GOT3 (cell line): ENCODE measurements at places on chromosomes 4 and X.
A peak's percentile ranks its signal among the peaks of the same experiment; 100 is the strongest.

- DNase-seq = no peak
Observed at GRCh38 chrX:30593440-30594200, 16.1 kb upstream of the TASL start.

DNA sequence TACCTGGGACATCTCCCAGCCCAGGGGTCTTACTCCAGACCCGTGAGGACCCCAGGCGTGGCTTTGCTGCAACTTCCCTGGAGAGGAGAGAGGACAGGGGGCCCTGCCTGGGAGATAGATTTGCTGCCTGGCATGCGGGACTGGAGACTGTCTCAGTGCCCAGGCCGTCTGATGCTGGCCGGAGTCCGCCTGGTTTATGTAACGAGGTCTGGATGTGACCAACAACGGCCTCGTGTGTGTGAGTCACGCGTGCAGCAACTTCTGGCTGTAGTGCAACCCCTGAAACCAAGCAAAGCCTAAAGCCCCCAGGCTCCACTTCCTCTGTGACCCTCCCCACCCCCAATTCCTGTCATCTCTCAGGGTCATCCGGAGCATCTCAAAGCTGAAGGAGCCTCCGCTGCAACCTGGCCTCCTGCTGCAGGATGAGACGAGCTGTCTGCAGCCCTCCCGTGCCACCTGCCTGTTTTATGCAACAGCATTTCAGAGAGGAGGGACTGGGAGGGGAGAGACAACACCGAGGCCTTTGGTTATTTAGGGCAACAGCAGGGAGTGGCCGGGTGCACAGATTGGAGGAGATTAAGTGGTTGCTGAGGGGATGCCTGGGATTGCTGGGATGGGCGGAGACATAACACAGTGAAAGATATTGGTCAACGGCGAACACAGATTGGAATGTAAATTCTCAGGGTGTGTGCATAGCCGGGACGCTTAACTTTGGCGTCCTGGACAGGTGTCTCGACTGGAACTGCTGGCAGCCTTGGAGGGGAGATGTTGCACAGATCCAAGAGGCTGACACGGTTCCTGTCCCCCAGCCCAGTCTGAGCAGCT, 16.0 kb downstream of the XG start:
- DNase-seq = no peak

GRCh38 chr4:119939071-119939995, 127.3 kb downstream of the MAD2L1 start:
- DNase-seq = no peak

GRCh38 chr4:173573725-173574124, 43.7 kb upstream of the HAND2 start:
- DNase-seq = no peak

DNA sequence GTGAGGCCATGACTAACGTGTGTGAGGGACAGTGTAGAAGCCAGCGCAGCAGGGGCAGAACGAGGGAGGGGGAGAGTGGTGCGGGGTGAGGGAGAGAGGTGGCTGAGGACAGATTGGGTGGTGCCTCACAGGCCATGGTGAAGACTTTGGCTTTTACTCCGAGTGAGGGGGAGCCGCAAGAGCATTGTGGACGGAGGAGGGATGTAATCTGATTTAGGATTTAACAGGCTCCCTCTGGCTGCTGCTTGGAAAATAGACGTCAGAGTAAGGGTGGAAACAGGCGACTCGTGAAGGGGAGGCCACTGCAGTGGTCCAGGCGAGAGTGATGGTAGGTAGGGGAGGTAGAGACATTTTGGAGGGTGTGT, 13.0 kb downstream of the PPP1R3F start:
- DNase-seq = no peak

DNA sequence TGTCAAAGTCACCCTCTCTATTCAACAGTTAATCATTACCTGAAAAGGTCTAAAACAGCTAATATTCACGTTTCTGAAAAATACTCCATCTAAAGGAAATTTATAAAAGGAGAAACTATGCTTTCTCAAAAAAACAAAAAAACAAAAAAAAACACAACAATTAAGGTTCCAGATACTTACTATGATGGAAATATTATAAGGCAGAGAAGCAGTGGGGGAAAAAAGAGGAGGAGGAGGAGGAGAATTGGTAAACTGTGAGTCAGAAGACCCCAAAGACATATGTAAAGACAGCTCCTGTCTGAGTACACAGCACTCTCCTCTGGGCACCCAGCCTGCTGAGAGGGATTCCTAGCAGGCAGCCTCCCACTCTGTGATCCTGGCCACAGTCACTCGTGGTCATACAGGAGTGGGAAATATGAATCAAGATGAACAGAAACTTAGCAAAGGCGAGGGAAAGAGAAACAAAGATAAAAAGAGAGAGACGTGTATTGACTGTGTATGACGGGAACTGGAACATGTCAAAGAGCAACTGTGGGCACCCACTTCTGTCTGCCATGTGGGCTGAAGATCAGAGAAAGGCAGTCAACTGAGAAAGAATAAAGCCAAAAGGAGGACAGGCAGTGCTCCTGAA, 12.5 kb downstream of the KLHL15 start:
- no peak for DNase-seq

GRCh38 chrX:69357317-69357716, 146.8 kb upstream of the NALF2 start:
- DNase-seq = no peak

- DNase-seq = no peak
Observed at GRCh38 chr4:41349021-41349420, 92.3 kb downstream of the UCHL1 start.

DNA sequence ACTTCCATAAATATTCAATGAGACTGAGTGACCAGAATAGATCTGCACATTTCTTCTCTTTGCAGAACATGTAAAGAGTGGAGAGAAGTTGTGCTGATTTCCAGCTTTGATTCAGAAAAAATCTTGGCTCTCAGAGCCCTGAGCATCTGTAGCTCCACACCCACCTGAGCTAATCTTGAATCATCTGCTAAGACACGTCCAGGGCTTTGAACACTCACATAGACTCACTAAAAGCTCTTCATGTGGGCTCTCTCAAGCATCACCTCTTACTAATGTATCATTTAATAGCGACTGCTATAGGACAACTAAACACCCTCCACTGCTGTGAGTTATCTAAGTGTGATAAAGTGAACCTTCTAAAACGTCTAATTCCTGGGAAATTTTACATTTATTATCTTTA, 147.7 kb upstream of the GRIA3 start:
- DNase-seq = no peak

DNA sequence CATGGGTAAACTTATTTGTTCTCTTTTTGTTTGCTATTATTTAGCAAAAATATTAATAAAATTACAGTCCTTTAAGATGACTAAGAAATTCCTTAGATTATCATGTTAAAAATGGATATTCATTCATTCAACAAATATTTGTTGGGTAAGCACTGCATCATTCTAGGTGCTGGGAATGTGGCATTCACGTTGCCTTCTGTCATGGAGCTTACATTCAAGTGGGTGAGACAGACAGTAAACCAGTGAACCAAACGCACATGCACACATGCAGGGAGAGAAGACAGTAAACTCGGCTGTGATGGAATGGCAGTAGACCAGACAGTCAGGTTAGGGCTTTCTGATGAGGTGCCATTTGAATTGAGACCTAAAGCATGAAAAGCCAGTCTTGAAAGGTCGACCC, 91.8 kb downstream of the STOX2 start:
- DNase-seq = no peak

DNA sequence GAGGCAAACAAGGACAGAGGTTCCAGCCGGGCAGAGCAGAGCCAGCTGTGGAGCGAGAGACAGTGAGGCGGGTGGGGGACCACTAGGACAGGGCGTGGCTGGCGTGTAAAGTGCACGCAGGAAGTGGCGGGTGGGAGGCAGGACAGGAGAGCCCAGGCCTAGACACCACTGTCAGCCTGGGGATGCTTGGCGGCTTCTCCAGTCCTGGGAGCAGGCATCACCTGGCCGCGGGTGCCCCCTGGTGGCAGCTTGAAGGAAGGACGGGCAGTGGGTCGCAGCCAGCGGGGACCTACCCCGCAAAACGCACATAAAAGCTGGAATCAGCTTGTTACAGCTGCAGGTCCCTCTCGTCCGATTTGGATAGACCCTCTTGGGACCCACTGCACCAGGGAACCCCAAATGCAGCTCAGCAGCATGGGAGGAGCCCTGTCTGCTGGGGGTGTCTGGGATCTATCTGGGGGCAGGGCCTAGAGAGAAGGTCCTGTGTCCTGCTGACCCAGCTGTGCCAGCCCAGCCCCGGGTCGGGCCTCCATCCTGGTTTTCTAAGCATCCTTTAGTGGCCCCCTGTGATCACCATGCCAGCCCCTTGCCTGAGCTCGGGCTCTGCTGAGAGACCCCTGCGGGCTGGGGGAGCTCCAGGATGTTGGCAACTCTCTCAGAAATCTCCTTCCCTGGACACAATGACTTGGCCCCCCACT, 57.7 kb downstream of the WFS1 start:
- DNase-seq = peak; percentile 58

- DNase-seq = no peak
Observed at GRCh38 chr4:108029016-108029720, 39.5 kb downstream of the HADH start.

GRCh38 chrX:99301990-99302389, 1108.1 kb downstream of the PCDH19 start:
- DNase-seq = no peak

- no peak for DNase-seq
Observed at GRCh38 chr4:1113311-1114009, at the start of gene RNF212. Gene RNF212 (minus strand): TSS chr4:1113564. CDS start chr4:1113464, 100 bp downstream.

DNA sequence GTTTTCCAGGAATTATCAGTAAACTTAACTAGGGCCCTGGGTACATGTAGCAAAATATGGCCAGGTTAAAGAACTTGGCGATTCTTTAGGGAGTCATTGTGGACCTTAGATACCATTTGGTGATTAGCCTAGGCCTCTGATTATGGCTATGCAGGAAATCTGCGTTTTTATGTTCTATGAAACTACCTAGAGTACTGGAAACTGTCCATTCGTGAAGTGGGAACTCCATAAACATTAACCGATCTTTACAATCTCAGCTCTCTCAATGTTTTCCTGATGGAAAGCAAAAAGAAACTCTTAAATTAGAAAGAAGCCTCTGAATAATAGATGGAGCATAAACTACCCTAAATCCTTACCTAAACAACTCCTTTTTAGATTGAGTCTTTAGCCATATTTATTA, 121.9 kb downstream of the SH3RF1 start:
- DNase-seq = no peak

DNA sequence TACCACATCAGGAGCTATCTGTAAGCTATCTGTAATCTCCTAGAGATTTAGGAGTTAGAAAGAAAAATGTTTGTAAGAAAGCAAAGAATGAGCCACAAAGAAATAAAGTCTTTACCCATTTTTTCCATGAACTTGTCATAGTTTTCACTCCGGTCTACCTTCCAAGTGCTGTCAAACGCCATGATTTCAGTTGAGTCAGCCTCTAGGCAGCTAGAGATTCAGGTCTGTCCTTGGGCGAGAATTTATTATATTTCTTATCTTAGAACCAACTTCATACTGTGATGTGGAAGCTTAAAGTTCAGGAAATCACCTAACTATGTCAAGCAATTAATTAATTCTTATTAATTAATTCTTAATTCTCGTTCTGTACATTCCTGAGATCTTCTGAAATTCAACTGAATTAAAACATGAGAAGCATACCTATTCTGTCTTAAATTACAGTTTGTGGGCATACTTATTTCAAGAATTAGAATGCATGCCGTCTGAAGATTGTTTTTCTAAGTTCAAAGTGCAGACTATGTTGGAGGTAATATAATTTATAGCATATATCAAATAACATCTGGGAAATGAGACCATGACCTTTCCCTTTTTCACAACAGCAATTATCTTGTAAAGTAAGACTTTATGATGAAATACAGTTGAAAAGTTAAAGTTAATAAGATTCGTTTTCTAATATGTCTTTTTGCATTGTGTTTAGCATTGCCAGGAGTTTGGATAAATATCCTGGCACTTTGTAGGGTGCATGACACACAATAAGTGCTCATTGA, at the start of gene FABP2:
TSS of gene FABP2 (minus strand) at position 218 of the 767 bp plus-strand sequence. CDS start at position 182, 36 bp downstream.
- DNase-seq = no peak

DNA sequence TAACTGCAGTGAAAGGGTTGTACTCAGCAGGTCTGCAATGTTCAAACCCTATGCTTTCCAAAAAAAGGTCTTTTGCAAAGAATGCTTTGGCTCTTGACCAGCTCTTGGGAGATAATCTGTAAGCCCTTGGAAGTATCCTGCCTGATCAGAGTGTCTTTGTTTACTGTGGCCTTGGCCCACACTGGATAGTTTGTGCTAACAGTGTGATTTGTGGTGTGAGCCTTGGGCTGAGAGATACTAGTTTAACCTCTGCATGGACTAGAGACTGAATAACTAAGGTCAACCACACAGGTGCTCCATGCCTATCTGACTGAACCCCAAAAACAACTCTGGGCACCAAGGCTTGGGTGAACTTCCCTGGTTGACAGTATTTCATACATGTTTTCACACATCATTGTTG, 3.6 kb upstream of the MAGED1 start:
- DNase-seq = no peak

GRCh38 chrX:153926858-153927671, 1.0 kb upstream of the ARHGAP4 start:
- DNase-seq = no peak

- no peak for DNase-seq
Observed at GRCh38 chrX:24380262-24381187, 20.1 kb downstream of the SUPT20HL1 start.

GRCh38 chrX:118963159-118963558, 11.3 kb upstream of the LONRF3 start:
- DNase-seq = no peak

- no peak for DNase-seq
Observed at GRCh38 chr4:86891762-86892635, at the start of gene C4orf36. Gene C4orf36 (minus strand): TSS chr4:86892422. CDS start chr4:86891520, 902 bp downstream.

GRCh38 chr4:21507439-21507838, 441.1 kb downstream of the KCNIP4 start:
- DNase-seq = no peak

DNA sequence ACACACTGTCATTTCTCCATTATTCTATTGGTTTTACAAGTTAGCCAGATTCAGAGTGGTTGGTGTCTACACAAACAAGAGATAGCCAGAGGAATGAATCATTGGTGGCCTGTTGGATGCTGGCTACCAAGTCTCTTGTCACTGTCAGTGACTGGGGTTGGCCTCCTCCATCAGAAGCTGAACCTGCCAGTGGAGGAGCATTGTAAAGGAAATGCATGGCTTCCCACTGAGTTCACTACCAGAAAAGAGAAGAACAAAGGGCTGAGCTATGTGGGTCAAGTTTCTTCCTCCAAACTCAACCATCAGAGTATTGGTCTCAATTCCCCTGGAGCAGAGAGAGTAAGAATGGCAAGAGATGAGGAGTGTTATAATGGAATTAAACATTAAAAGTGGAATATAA, 26.5 kb upstream of the ANKRD50 start:
- DNase-seq = no peak

GRCh38 chr4:38333219-38333618, 330.8 kb upstream of the KLF3 start:
- DNase-seq = no peak

- no peak for DNase-seq
Observed at GRCh38 chrX:12672367-12673106, 118.7 kb upstream of the PRPS2 start.

GRCh38 chrX:17773221-17773876, 36.1 kb downstream of the SCML1 start:
- DNase-seq = no peak

- no peak for DNase-seq
Observed at GRCh38 chr4:6746721-6747293, 30.8 kb downstream of the BLOC1S4 start.
